ENCODE measurements at places on chromosomes 6 and 20.

DNA sequence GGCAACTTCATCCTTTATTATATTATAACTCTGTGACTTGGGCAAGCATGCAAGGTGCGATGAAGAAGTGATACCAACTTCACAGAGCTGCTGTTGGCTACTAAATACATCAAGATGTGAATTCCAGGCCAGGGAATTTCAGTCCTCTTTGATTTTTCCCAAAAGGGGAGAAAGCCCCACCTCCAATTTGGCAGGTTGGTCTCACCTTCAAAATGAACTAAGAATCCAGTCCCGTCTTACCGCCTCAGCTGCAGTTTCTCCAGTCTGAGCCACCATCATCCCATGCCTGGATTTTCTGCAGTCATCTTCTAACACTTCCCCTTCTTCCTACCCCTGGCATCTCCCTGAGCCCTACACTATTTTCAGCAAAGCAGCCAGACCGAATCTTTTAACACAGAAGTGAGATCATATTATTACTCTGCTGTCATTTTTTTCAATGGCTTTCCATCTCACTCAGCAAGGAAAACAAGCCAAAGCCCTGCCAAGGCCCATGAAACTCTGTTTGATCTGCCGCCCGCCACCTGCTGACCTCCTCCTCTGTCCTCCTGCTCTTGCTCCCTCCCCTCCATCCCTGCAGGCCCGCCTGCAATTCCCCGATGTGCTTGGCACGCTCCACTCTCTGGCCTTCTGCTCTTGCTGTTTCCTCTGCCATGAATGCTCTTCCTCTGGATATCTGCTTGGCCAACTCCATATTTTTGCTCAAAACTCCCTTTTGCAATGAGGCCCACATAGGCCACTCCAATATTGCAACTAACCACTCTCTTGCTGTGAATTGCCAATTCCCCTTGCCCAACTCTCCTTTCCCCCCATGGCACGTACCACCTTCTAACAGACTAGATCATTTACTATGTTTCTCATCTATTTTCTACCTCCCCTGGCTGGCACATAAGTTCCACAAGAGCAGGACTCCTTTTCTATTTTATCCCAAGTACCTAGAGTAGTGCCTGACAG is 46.0 kb upstream of the TAGAP start:
- no peak for DNase-seq

GRCh38 chr6:117326396-117326795 is 61.0 kb downstream of the VGLL2 start:
- DNase-seq, result no peak

DNA sequence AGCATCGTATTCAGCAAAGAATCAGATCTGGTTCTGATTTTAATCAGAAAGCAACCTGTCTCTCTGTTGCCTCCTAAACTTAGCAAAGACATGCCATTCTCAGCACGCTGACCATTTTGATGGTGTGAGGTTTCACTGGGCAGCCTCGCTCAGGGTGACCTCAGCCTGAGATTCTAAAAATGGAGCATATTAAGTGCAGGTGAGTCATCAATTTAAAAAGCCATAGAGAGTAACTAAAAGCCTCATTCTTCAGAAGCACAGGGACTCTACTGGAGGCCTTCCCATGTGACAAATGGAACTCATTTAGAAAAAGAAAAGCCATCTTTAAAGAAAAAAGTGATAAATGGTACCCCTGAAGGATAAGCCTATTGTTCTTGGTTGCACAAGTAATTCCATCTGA is 91.3 kb downstream of the FILIP1 start:
- no peak for DNase-seq

- peak; percentile 87 for DNase-seq
Measured at GRCh38 chr6:37516076-37516919, 16.6 kb upstream of the CCDC167 start.

DNA sequence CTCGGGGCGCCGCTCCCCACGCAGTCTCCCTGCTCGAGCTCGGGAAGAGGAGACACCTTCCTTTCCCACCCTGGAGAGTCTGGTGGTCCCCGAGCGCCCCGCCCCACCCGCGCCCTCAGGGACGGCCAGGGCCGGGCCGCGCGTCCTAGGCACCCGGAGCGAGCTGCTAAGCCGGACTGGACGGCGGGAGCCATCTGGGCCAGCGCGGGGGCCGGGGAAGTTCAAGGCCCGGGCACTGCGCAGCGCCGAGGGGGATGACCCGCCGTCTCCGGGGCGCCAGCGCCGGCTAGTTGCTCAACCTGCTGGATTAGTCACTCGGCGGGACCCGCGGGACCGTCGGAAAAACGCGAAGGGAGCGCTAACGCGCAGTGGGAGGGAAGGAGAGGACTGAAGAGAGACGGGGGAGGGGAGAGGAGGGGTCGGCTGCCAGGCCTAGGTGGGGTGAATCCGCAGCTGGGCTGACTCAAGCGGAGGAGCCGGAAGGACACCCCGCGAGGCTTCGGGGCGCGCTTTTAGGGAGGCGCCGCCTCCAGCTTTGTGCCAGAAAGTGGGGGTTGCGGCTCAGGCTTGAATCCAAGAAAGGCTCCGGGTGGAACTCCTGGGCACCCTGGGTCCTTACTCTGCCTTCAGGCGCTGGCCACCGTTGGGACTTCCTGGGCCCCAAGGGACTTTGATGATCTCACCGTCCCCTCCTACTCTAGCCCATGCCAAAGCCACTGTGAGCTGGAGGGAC is 75.7 kb upstream of the FOXP4 start:
- DNase-seq, result no peak

DNA sequence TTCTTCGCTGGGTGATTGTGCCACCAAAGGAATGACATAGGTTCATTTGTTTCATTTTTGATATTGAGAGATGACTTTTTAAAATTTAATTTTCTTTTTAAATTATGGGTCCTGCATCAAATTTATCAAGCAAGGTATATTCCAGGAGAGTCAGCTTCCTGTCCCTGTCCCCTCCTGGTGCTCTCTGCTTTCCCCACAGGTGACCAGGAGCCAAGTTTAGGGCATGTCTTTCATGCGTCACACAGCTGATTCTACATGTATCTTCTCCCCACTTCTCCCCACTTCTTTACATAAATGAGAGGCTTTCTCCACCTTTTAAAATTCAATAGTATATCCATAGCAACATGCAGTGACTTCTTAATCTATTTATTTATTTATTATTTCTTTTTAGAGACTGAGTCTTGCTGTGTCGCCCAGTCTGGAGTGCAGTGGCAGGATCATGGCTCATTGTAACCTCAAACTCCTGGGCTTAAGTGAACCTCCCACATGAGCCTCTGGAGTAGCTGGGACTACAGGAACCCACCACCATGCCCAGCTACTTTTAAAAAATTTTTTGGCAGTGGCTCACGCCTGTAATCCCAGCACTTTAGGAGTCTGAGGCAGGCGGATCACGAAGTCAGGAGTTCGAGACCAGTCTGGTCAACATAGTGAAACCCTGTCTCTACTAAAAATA is 30.0 kb downstream of the OSBPL2 start:
- no peak for DNase-seq

DNA sequence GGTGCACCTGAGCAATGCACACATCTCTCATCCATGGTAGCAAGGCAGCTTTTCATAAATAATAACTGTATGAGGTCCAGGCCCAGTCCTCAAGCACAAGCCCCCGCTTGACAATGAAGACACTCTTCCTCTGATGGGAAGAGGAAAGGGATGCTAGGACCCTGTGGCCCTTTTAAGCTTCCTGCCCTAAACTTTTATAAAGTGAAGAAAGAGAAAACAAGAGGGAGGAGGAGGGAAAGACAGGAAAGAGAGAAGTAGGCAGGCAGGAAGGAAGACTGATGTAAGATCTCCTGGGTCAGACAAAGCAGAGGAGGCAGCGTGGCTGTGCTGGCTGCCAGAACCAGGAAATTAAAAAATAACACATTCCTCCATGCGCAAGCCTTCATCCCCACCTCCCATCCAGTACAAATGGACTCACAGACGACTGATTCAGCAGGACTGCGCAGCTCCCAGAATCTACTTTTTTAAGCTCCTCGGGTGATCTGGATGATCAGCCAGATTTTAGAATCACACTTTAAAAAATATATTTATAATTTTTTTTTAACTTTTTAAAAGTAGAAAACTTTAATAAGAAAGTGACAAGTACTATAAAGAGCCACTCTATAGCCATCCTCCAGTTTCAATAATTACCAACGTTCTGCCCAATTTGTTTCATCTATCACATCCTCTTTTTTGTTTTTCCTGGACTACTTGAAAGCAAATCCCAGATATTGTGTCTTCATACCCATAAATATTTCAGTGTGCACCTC is 16.5 kb downstream of the TNFAIP3 start:
- DNase-seq, result peak; percentile 60

Measured in activated CD4-positive, alpha-beta T cell treated with anti-CD3 and anti-CD28 coated beads, Interleukin-2, amount 50 U/mL, for 1 hour (primary cell).